ENCODE measurements at places on chromosomes 6 and 20.

GRCh38 chr20:44123874-44124535, 63.0 kb downstream of the JPH2 start:
- DNase-seq, result no peak

DNA sequence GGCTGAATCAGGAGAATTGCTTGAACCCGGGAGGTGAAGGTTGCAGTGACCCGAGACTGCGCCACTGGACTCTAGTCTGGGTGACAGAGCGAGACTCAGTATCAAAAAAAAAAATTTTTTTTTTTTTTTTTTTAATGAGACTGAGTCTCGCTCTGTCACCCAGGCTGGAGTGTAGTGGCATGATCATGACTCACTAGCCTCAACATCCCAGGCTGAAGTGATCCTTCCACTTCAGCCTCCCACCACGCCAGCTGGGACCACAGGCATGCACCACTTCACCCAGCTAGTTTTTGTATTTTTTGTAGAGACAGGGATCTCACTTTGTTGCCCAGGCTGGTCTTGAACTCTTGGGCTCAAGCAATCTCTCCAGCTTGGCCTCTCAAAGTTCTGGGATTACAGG, 53.3 kb downstream of the MYO6 start:
- DNase-seq, result no peak

DNA sequence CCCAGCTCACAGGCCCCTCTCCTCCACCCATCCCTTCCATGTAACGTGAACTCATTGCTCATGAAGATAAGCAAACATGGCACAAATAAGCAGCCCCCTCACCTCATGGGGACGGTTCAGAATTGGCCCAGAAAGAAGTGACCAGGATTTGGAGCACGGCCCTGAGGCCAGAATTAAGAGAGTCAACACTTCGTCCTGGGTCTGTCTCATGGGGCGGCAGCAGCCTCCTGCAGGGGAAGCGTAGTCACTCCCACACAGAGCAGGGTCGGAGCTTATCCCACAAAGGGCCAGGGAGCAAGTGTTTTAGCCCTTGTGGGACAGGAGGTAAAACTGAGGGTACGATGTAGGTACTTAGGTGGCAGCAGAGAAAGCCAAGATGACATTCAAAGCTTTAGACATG, 28.6 kb upstream of the DACT2 start:
- DNase-seq, result no peak

DNA sequence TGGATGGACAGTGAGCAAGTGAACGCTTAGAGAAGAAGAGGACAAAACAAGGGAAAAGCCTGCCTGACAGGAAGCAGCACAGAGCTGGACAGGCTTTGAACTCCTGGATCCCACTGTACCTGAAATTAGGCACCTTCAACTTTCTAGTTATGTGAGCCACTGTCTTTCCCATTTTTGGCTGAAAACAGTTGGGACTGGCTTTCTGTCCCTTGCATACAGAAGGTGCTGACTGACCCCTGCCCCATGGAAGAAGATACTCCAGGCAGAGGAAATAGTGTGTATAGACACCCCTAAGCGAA, 122.8 kb downstream of the CEBPB start:
- DNase-seq, result no peak

DNA sequence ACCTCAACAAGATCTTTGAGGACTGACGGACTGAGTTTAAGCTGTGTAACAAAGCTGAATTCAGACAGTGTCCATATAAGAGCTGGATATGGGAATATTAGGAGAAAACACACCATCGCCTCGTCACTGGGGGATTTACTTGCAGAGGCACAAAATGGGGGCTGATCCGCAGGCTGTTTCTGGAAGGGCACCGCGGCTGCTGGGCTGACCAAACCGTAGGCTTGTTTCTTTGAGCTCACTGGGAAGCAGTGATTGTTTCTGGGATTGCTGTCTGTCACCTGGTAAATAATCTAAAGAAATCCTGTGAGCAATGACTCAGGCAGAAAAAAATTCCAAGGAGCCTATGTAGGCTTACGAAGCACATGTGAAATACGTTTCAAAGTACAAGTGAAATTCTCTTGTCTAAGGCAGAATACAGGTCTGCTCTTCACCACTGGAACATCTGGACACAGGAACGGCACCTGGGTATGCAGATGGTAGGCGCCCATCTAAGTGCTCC, 63.9 kb upstream of the MPC1 start:
- DNase-seq, result no peak

- no peak for DNase-seq
These were observed 64.9 kb downstream of the MAP3K4 start for GRCh38 chr6:161056451-161056850.

DNA sequence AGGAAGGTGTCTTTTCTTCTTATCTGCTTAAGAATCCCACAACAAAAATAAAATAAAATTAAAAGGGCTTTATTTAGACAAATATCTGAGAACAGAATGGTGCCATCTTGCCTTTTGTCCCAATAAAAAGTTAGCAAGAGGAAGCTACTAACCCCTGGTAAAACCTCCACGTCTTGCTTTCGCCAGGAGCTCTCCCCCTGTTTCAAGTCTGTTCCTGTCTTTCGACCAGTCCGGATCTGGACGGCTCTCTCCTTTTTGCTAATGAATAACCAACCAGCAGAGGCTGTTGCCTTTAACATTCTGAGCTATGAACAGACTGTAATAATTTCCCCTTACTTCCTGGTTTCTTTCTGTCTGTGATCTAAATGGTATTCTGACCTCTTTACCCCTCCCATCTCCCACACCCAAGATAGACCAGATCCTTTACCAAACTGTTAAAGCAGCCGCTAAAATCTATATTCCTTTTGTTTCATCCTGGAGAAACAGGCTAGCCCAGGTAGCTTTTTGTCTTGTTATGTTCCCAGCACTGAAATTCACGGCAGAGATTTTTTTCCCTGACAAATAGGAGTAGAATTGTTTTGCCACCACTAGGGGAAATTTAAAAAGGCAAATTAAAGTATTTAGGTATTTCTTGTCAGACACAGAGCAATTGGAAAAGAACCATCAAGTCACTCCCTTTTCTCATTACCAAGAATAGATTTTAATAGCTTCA, at the start of gene FRK:
FRK (minus strand) TSS at position 320 of the 712 bp plus-strand sequence. CDS start 580 bp downstream, outside the sequence.
- no peak for DNase-seq

- DNase-seq, result no peak
These were observed 96.7 kb downstream of the L3MBTL3 start for GRCh38 chr6:130115036-130115435.

DNA sequence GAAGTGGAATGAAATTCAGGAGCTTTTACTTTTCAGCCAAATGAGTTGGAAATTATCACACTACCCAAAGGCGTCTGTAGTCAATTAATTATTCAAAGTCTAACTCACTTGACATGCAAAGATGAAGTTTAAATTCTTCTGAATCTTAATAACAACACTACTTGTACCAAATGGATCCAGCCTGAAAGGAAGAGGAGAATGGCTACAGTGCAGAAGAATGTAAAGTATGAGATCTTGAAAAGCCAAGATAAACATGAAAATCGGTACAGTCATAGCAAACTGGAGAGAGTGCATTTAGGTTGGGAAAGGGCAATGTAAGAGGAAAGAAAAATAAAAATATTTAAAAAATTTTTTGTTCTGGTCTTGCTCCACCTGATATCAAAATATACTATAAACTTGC, 195.5 kb downstream of the SIM1 start:
- DNase-seq, result no peak

DNA sequence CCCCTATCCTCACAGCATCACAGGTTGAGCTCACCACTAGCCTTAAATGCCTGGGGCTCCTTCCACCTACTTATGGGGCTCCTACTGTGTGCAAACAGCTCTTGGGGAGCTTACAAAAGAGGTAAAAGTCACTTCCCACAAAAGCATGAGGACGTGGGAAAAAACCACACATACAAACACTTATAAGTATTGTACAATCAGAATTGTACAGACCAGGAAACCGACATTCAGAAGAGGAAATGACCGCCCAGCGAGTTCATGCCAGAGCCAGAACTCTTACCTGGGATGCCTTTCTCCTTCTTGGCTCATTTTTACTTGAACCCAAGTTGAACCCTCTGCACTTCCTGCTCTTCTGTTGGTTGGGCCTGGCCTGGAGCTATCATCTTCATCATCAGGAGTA, 6.3 kb upstream of the PPP1R16B start:
- DNase-seq, result no peak

All from stimulated activated CD8-positive, alpha-beta memory T cell treated with anti-CD3 and anti-CD28 coated beads, Interleukin-4, amount 100 ng/mL, for 1 hour (primary cell).